Stimulated activated CD4-positive, alpha-beta T cell treated with anti-CD3 and anti-CD28 coated beads, Interleukin-2, amount 100 ng/mL, for 4 hours (primary cell): ENCODE measurements at places on chromosomes 16 and 17.

DNA sequence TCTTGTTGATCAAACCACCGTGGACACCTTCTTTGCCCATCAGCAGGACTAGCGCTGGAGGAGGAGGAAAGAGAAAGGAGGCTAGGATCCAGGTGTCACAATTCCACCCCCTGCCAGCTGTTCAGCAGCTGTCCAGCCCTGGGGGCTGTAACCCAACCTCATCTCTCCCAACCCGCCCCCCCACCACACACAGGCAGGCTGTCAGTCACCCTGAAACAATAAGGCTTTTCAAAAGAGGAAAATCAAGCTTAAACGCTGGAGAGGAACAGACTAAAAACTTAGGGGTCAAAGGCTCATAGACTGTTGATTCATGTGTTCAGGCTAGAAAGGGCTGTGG, 2.4 kb downstream of the PFN1 start:
- DNase-seq: no peak

DNA sequence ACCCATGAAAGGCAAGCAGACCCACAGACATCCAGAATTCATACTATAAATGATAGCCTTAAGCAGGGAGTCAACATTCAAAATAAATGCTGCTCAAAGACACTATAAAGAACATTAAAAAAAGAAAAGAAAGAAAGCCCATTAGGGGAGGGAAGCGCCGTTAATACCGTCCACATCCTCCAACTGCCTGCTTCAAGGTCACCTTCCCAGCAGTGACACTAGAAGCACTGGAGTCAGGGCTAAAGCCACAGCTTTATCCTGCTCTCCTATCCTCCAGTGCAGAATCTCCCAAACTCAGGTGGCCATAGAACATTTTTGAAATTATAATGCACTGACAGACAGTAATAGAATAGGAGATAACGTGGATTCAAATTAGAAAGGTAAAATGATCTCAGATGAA, 59.4 kb downstream of the TEX2 start:
- DNase-seq: no peak

GRCh38 chr16:31458073-31458843, 1.0 kb upstream of the ARMC5 start:
- no peak for DNase-seq

DNA sequence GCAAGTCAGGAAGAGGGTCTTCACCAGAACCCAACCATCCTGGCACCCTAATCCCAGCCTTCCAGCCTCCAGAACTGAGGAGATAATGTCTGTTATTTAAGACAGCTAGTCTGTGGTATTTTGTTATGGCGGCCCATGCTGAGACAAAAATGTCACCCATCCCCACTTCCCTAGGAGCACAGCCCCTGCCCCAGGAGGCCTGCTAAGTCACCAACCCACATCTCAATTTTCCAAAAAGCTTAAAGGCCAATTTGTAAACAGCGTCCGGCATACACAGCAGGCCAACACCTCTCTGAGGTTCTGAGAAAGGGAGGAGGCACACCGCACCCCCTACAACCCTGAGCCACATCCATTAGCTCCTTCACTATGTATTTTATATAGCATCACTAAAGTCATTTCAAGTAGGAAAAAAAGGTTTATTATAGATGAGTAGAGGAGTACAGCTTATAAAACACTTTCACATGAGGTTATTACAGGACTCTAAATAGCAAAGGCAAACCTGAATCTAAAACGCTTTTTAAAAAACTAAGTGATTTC, 6.9 kb downstream of the TMEM170A start:
- no peak for DNase-seq

DNA sequence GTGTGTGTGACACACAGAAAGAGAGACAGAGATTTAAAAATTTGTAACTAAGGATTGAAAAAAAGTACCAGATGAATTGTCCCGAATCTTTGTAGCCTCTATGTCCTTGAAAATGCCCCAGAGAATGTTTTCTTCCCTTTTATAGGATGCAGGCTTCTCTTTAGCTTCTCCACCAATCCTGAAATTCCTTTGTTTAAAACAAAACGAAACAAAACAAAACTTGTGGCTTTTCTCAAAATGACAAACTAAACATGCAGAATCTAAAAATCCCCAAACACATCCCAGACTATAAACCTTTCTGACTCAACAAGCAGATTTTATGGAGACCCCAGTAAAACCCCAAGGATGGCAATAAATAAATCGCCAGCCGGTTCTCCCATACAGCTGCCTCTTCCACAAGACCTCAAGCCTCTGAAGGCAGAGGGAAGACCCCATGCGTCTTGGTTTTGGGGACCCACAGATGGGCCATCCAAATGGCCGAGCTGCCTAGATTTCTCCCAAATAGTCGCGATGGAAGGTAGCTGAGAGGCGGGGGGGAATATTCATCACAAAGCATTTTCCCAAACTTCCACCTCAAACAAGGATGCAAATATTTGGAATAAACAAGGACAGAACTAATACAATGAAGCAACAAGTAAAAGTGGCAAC, 269.5 kb upstream of the FOXF1 start:
- DNase-seq: no peak

DNA sequence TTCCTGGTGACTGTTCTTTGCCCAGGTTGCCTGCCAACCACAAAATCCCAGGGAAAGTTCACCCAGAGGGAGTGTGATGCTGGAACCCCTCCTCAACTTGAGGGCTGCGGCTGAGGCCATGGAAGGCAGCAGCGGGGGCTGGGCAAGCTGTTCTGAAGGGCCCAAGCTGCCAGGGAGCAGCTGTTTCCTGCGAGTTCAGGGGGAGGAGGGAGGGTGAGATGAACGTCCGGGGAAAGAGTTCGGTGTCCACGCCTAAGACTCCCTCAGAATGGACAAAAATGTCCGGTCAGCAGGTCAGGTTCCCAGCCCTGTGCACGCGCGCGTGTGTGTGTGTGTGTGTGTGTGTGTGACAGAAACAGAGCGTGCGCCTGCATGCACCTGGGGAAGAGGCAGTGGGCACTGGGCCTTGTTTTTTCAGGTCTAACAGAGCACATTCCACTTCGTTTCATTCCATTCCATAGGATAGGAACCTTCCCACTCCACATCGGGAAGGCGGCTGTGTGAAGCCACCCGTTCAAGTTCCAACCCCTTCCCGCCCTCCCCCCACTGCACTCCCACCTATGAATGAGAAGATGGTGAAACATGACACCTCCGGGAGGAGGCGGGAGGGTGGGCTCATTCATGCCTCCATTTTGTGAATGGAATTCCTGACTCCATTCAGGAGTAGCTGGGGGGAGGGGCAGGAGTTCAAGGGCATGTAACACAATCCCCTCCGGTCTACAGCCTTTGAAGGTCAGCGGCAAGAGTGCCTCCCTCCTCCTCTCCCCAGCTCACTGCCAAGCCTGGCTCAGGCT, 15.7 kb downstream of the ETV4 start:
- DNase-seq: no peak

DNA sequence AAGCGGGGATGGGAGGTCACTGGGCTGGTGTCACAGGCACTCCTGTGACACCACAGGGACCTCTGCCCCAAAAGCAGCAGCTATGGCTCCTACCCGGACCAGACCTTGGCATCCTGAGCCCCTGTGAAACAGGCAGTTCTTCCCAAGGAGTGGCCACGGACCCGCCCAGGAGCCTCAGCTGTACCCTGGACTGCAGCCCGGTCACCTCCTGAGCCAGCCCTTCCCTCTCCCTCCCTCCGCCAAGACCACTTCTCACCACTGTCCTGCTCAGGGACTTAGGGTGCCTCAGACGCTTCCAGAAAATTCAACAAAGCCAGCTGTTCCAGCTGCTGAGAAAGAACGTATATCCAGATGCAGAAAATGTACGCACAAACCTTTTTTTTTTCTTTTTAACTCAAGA, 13.9 kb upstream of the NCBP3 start:
- no peak for DNase-seq

DNA sequence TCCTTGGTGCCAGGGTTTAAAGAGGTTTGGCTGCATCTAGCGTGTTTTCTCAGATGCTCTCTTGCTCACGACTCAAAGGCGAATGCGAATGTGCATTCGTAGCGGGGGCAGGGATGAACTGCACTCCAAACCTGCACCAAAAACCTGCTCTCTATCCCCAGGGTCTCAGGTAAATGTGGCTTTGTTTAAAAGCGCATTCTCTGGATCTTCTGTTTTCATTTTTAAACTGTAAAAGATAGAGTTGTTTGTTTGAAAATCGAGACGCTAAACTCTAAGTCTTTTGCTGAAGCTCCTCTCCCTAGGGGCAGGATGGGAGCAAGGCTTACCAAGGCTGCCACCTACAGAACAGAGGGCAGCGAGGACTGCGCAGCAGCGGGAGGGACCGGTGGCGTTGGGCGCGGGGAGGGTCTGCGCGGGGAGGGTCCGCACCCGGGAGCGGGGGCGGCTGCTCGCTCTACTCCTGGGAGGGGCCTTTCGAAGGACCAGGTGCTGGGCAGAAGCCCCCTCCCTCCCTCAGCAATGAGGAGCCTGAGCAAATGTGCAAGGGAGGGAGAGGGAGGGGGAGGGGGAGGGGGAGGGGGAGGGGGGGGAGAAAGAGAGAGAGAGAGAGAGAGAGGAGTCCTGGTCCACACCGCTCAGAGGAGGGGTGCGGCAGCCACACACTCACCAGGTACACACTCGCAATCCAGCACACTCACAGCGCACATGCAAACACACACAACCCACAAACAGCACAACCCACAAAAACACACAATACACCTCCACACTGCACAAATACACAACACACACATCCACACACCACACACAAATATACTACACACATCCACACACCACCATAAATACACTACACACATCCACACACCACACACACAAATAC, 142.8 kb downstream of the GRIN2A start:
- no peak for DNase-seq

DNA sequence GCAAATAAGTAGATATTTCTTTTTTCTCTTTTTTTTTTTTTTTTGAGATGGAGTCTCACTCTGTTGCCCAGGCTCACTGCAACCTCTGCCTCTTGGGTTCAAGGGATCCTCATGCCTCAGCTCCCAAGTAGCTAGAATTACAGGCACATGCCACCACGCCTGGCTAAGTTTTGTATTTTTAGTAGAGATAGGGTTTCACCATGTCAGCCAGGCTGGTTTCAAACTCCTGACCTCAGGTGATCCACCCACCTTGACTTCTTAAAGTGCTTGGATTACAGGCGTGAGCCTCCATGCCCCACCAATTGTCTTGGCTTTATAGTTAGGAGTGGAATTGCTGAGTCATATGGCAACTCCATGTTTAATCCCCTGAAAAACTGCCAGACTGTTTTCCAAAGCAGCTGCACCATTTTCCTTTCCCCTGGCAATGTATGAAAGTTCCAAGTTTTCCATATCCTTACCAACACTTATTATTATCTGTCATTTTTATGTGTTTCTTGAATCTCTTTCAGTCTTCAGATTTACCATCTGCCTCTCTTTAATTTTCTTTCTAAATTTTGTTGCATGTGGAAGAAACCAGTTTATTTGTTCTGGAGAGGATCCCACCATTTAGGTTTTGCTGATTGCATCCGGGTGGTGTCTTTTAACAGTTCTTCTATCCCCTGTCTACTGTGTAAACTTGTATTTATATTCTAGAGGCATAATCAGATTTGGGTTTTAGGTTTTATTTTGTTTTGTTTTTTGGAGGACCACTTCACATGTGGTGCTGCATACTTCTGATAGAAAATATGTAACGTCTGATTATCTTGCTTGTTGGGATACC, 9.9 kb upstream of the CES3 start:
- no peak for DNase-seq

DNA sequence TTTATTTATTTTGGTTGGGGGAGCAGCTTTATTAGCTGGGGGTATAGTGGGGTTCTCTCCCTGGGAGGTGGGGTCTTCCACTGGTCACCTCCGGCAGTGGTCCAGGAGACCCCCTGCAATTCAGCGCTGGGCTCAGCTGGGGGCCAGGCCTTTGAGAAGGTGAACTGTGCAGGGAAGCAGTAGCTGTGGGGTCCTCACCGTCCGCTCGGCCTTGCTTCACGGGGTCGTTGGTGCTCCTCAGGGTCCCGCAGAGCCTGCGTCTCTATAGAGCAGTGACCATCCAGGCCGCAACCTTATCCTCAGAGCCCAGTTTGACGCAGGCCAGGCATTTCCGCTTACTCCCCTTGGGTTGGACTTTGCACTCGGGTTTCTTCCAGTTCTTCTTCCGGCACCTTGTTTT, 1954.7 kb downstream of the TP53TG3F start:
- DNase-seq: no peak

DNA sequence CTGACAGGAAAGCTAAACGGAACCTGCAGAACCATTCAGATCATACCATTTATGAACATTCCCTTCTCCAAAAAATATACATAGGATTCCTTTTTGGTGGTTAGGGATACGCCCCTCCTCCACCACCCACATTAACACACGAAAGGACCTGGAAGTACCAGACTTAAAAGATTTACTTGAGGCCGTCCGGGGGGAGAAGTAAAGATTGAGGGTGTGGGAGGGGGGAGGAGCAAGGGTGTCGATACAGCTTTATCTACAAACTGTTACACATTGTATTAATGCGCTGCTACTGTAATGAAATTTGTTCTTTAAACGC, 537 bp downstream of the PALB2 start:
- peak; percentile 35 for DNase-seq

GRCh38 chr16:83771306-83771942, 36.4 kb upstream of the HSBP1 start:
- DNase-seq: no peak

DNA sequence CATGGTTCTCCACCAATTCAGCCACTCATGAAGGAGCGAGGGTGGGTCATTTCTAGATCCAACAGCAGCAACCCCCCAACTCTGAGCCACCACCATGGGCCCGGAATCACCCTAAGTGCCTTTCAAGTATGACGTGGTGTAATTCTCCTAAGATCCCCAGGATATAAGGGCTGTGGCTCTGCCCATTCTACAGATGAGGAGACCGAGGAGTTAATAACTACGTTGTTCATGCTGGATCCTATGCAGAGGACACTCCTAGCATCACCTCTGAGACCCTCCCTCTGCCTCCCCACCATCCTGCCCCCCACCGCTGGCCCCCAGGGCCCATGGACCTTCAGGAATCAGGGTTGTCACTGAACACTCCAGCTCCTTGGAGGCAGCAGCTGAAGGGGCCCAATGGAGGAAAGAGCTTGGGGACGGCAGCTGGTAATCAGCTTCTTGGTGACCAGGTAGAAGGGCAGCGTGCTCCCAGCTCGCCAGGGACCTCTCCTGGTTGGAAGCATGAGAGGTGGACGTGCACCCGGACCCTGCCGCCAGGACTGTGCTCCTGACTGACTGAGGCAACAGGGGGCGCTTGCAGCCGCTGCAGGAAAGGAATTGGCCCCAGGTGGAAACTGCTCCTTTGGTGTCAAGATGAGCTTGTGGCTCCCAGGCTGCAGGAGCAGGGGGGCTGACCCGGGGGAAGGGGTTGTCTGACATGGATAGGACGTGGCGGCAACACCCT, 28.2 kb upstream of the CACNG1 start:
- no peak for DNase-seq

GRCh38 chr16:17002565-17002964, 468.2 kb downstream of the XYLT1 start:
- DNase-seq: no peak

DNA sequence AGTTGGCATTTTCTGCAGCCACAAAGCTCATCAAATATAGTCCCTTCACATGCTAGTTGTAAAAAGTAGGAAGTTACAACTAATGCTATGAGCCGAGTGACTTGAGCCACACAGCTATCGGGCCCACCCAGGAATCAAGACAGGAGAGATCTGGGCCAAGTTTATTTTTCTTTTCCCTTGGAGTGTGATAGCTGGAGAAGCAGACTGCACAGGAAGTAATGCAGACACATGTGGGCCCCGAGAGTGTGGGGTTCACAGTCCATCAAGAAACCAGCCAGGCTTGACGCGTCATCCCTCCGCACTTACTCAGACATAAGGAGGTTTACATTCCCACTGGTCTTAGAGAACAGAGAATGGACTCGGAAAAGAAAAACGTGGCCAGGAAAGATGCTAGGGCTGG, 403.1 kb upstream of the CDH11 start:
- DNase-seq: no peak
